ENCODE measurements at places on chromosomes 11 and 22.

- no peak for DNase-seq
Observed at GRCh38 chr22:26585104-26585790, 4.7 kb downstream of the TPST2 start.

- DNase-seq, result no peak
Observed at GRCh38 chr22:17931400-17931825, 92.9 kb downstream of the MICAL3 start.

- no peak for DNase-seq
Observed at GRCh38 chr11:99383648-99384245, 363.0 kb downstream of the CNTN5 start.

DNA sequence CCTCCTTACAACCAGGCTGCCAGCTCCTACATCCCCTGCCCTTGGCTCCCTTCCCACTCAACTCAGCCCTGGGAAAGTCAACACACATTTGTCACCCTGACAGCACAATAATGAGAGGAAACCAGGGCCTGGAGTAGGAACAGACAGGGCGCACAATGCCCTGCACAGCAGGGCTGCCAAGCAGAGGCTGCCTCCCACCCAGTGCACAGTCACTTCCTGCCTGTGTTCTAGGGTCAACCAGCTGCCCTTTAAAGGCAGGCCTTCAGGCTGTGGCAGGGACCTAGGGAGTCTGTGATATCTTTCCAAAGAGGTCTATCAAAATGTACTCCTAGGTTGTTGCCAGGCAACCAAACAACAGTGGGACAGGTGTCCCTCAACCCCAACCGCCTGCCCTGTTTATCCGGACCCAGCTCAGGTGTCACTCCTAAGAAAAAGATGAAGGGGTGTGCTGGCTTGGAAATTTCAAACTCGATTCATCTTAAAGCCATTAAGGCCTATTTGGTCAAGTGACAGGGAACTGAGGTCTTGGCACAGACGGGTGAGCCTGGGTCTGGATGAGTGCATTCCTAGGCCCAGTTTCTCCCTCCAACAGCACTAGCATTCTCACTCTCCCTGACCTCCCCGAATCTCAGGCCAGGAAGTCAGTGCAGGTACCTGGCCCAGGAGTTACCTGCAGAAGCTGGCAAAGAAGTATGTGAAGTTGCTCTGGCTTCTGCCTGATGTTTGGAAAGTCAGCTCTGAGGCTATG lies 110.3 kb upstream of the PITPNB start:
- no peak for DNase-seq

- DNase-seq, result no peak
Observed at GRCh38 chr22:49055406-49055805, 772.3 kb downstream of the BRD1 start.

DNA sequence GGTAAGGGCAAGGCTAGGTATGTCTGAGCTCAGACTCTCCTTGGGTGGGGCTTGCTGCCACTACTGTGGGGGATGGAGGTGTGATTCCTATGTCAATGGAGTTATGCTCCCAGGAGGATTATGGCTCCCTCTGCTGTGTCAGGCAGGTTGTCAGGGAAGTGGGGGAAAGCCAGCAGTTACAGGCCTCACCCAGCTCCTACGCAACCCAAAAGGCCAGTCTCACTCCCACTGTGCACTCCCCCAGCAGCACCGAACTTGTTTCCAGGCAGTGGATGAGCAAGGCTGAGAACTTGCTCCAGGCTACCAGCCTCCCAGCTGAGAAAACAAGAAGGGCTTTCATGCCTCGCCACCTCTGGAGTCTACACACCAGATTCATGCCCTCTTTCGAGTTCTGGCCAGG lies 18.2 kb downstream of the C11orf91 start:
- no peak for DNase-seq

GRCh38 chr11:101692980-101693379 lies 109.2 kb upstream of the TRPC6 start:
- DNase-seq, result no peak

- no peak for DNase-seq
Observed at GRCh38 chr22:29842740-29843139, 4.7 kb upstream of the ASCC2 start.

DNA sequence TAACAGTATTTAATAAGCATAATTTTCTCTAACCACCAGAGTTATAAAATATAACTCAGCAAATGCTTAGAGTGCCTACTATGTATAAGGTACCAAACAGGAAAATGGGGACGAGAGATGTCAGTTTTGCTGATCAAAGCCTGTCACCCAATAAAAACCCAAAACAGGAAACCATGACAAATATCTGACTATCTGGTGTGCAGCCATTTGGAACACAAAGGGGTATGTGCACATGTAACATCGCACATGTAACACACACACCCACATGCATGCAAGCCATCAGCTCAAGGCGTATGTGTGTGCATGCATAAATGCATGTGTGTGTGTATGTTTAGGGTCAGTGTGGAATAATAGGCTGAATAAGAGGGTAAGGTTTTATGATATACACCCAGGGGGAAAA lies 64.2 kb downstream of the PRR5L start:
- DNase-seq, result no peak

DNA sequence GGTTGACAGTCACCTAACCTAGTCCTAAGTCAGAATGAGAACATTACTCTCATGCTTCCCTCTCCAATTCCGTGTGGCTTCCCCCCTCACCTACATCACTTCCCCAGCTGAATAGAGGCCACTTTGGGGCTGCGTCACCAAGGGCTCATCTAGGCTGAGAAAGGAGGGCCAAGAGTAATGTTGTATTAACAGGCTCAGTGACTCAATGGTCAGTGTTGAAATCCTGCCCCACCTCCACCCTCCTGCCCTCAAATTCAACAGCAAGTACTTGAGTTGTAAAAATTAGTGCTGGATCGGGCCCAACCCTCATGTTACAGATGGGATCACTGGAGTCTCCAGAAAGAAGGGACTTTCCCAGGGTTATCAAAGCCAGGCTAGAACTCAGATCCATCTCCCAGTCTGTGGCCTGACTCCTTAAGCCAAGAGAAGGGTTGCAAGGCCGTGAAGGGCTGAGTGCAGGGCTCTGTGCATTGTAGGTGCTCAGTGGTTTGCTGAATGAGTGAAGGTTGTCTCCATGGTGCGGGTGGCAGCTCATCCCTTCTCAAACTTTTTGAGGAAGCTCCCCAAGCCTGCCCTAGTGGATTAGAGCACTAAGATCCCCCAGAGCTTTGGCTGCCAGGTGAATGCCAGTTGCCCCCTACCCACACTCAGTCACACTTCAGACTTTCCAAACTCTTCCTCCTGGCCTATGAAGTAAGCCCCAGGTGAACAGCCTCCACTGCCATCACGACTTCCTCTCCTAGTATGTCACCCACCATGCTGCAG lies 3.2 kb downstream of the DGAT2 start:
- DNase-seq, result no peak

DNA sequence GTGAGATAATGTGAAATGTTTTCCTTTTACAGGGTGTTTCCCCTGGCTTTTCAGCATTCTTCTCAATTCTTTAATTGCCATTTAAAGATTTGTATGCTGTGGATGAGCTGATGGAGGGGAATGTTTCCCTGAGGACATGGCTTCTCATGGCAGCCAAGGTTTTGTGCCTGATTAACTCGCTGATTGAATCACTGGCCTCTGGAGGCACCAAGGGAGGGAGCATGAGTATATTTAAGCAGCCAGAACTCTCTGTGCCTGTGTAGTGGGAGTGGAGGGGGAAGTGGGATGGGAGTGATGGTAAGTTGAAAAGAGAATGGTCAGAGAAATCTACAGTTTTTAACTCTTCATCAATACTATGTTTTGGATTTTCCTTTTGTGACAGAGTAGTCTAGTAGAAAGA lies 88.7 kb downstream of the STIM1 start:
- peak; percentile 53 for DNase-seq

DNA sequence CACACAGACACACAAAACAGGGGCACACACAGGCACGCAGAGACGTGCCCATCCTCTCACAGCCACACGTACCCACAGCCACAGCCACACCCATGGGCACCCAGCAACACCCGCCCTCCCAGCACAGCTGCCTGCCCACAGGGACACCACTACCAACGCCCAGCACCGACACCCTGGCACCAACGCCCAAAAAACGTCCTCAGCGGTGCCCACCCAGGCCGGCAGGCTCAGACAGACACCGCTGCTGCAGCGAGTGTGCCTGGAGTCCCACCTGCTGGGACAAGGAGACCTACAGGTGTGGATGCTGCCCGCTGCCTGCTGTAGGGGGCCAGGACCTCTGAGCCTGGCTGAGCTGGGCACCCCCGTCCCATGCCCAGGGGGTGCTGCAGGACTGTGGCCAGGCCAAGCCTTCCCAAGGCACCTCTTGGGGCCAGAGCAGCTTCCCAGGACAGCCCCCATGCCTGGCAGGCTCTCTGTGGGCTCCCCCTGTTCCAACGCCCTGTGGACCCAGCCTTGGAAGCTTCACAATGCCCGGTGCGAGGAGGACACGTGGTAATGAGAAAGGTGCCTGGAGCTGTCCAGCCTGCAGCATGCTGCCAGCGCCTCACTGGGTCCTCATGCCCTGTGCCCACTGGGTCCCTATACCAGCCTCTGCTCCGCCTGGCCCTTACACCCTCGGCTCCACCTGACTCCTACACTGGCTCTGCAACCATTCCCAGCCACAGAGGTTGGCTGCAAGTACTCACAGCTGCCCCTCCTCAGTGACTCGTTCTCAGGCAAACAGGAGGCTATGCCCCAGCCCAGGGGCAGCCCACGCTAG lies 45.8 kb upstream of the TH start:
- DNase-seq, result no peak

DNA sequence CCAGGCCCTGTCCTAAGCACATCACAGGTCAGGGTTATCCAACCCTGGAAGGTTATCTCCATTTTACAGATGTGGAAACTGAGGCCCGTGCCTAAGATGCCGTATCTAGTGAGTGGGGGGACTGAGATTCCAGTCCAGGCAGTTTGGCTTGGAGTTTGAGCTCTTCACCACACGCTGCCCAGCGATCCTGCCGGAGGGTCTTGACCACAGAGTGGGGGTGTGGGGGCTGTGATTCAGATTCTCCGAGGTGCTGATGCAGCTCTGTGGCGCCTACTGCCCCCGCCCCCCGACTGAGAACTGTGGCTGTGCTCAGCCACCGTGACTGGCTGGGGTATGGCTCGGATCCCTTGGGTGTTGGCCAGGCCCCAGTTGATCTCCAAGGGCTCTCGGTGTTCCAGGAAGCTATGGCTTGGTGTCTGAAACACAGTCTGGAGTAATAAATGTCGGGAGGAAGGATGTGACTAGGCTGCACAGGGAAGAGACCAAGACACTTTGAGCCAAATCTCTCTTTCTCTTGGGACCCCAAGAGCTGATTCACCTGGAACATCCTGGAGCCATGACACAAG lies 60.6 kb upstream of the RASD2 start:
- DNase-seq, result no peak

- no peak for DNase-seq
Observed at GRCh38 chr11:113203141-113203753, 111.1 kb upstream of the TTC12 start.

- no peak for DNase-seq
Observed at GRCh38 chr11:27864611-27865010, 164.4 kb upstream of the BDNF start.

DNA sequence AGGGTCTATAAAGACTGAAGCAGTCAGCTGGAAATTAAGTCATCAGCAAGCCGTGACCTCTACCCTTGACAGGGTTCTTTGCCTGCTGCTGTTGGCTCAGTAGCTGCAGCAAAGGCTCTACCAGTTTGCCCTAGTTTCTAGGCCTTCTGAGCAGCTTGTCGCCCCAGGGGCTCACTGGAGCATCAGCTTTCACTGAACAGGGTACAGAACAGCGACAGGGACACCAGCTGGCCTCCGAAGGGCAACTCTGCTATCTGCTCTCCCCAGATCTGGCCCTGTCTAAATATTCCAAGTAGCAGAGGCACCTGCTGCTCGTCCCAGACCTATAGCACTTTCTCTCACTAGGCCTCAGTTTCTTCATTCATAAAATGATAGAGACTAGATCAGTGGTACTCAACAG lies 42.4 kb downstream of the SMCO4 start:
- DNase-seq, result no peak

DNA sequence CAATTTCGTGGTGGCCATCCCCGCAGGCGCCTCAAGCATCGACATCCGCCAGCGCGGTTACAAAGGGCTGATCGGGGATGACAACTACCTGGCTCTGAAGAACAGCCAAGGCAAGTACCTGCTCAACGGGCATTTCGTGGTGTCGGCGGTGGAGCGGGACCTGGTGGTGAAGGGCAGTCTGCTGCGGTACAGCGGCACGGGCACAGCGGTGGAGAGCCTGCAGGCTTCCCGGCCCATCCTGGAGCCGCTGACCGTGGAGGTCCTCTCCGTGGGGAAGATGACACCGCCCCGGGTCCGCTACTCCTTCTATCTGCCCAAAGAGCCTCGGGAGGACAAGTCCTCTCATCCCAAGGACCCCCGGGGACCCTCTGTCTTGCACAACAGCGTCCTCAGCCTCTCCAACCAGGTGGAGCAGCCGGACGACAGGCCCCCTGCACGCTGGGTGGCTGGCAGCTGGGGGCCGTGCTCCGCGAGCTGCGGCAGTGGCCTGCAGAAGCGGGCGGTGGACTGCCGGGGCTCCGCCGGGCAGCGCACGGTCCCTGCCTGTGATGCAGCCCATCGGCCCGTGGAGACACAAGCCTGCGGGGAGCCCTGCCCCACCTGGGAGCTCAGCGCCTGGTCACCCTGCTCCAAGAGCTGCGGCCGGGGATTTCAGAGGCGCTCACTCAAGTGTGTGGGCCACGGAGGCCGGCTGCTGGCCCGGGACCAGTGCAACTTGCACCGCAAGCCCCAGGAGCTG lies 24.8 kb downstream of the ADAMTS15 start:
- DNase-seq, result no peak

GRCh38 chr11:76120513-76121101 lies 85.7 kb downstream of the WNT11 start:
- DNase-seq, result no peak

- no peak for DNase-seq
Observed at GRCh38 chr11:134984421-134984820, 572.4 kb upstream of the B3GAT1 start.

- DNase-seq, result no peak
Observed at GRCh38 chr22:39525658-39525975, 5.3 kb downstream of the ATF4 start.

- DNase-seq, result no peak
Observed at GRCh38 chr11:98565311-98565710, 455.4 kb upstream of the CNTN5 start.

DNA sequence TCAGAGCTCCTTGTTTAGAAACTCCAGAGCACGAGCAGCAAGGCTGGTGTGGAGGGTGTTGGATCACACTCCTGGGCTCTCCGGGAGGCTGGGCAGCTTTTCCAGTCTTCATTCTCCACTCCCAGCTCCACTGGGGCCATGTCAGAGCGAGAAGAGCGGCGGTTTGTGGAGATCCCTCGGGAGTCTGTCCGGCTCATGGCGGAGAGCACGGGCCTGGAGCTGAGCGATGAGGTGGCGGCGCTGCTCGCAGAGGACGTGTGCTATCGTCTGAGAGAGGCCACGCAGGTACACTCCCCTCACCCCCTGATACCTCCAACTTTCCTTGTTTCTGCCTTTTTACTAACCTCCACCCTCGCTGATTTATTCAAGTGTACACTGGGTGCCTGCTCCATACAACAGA lies 4.5 kb downstream of the TAF6L start:
- no peak for DNase-seq

- no peak for DNase-seq
Observed at GRCh38 chr11:69006816-69007215, 6.2 kb downstream of the MRGPRF start.

GRCh38 chr11:120057595-120058581 lies 80.0 kb downstream of the TRIM29 start:
- DNase-seq, result no peak

- DNase-seq, result no peak
Observed at GRCh38 chr11:42043312-42043711, 583.9 kb upstream of the LRRC4C start.
